ENCODE measurements at places on chromosomes 1 and 21. TPM values are rescaled to one million over a fixed set of nuclear protein-coding genes. Genes with fewer than 3 reads are reported as not detected.

DNA sequence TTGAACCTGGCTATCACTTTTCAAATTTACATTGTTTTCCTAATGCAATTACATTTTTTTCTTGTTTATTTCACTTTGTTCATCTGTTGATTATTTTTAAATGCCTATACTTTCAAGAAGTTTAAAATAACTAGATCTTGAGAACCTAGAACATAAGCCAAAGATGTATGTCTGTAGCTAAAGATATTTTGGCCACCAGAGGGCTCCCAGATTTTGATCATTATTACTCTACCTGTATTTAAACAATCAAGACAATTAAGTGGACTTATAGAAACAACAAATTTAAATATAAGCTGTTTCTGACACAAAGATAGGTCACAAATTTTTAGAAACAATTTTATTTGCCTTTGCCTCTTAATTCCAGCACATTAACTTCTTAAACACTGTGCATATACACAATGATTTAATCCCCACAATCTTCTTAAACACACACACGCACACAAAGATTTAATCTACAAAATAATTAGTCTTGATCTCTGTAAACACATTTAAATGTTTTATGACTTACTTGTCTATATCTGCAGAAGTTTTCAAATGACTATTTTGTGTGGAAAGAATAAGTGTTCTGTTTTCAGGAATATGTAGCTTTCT lies 380.0 kb downstream of the DSCAM start:
- no peaks in the 10 kb centered on the region for H3K36me3 ChIP-seq
- no peak overlapping the region for H3K4me3 ChIP-seq
- H3K27me3 ChIP-seq, result no peaks in the 10 kb centered on the region
- DNase-seq, result no peak
- H3K4me1 ChIP-seq, result no peaks in the 10 kb centered on the region

Gene AMPD1
- total RNA-seq, result not detected

- H3K4me1 ChIP-seq, result peaks cover 19% of the 10 kb centered on the region
- no peaks in the 10 kb centered on the region for H3K27me3 ChIP-seq
- H3K27ac ChIP-seq, result no peak overlapping the region
- DNase-seq, result no peak
- H3K4me3 ChIP-seq, result no peak overlapping the region
These were observed 49.3 kb upstream of the PSEN2 start for GRCh38 chr1:226820941-226821718.

GRCh38 chr1:63152572-63152971 lies 169.8 kb upstream of the FOXD3 start:
- DNase-seq, result no peak
- H3K4me1 ChIP-seq, result no peaks in the 10 kb centered on the region
- no peak overlapping the region for H3K27ac ChIP-seq
- no peak overlapping the region for H3K4me3 ChIP-seq
- peaks cover 6% of the 10 kb centered on the region for H3K27me3 ChIP-seq
